ENCODE measurements at places on chromosomes 1 and 21.

GRCh38 chr1:39141925-39142324 is 62.6 kb upstream of the MACF1 start:
- no peak for DNase-seq

GRCh38 chr1:183032122-183032921 is 9.1 kb downstream of the LAMC1 start:
- peak; percentile 58 for DNase-seq

GRCh38 chr1:198168227-198168626 is 11.4 kb downstream of the NEK7 start:
- no peak for DNase-seq

GRCh38 chr1:226414098-226414698 is 6.3 kb upstream of the PARP1 start:
- no peak for DNase-seq

GRCh38 chr1:155882235-155882634 is 22.9 kb downstream of the SYT11 start:
- DNase-seq: no peak

DNA sequence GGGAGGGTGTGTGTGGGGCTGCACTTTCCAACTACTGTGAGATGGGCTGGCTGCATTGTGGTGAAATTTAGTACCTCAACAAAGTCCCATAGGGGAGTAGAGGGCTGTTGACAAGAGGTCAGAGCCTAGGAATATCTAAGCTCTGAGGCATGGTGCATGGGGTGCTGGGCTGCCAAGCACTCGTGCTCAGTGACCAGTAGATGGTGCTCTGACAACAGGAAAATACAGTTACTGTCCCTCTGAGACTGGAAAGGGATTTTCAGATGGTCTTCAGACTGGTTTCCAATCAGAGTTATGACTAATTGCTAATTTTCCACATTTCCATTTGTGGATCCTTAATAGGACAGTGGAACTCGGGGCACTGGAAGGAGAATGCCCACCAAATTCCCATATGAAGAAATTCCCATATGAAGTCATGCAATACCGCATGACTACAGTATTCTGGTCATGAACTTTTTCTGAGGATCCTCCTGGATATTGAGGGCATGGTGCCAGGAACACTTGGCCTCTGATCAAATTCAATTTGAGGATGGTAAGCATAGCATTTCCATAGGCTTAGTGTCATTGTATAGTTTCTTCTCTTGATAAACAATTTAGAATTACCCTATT is 4.1 kb upstream of the CACNA1E start:
- peak; percentile 67 for DNase-seq

- DNase-seq: no peak
Measured at GRCh38 chr1:172404121-172404520, 16.4 kb upstream of the C1orf105 start.

DNA sequence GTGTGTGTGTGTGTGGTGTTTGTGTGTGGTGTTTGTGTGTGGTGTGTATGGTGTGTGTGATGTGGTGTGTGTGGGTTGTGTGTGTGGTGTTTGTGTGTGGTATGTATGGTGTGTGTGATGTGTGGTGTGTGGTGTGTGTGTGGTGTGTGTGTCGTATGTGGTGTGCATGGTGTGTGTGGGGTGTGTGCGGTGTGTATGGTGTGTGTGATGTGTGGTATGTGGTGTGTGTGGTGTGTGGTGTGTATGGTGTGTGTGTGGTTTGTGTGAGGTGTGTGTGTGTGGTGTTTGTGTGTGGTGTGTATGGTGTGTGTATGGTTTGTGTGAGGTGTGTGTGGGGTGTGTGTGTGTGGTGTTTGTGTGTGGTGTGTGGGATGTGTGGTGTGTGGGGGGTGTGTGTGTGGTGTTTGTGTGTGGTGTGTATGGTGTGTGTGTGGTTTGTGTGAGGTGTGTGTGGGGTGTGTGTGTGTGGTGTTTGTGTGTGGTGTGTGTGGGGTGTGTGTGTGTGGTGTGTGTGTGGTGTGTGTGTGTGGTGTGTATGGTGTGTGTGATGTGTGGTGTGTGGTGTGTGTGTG is 106.2 kb upstream of the ADAR start:
- no peak for DNase-seq

DNA sequence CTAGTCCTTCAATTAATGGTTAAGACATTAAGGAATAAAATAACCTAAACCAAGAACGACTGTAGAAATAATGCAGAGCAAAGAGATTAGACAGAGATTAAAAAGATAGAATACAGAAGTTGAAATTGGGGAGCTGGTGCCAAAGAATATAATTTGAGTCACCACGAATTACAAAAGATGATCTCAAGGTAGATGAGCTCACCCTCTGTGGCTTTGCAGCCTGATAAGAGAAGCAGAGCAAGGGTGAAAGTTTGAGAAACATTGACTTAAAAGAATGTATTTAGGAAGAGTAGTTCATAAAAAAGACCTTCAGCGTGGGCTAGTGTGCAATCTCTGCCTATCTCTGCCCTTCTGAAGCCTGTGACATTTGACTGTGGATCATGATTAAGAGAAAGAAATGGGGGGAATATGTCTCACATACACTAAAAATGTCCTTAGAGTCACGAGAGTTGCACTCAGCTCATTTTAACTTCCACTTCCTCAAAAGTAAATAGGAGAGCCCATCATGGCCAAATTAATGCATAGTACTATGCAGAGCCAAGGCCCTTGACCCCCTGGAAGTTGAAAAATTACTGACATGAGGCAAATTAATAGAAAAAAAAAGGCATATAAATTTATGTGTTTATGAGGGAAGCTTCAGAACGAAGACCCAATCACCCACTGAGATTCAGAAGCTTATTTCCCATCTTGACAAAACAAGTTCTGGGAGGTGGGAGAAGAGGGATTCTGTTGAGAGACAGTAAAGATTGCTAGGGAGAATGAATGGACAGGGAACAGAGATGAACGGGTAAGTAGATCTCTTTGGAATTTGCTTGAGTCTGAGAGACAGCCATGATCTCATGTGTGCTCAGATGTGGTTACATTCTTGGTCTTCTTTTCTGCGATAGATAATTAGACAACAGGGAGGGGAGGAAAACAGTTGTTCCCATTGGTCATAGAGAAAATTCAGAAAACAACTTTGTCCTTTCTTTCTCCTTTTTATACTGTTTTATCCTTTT is 395.4 kb upstream of the LRRC7 start:
- DNase-seq: no peak

DNA sequence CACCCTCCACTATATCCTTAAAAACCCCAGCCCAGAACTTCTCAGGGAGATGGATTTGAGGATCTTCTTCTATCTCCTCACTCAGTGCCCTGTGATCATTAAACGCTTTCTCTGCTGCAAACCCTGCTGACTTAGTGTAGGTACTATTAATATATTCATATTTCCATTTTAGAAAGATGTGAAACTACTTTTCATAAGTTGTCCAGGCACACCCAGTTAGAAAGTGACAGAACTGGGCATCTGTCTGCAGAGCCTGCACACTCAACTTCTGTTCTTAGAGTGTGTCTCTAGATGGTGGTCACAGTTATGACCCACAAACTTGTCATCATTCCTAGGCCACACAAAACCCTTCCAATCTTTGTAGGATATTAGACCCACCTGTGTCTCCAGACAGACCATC is 55.0 kb downstream of the FCRL5 start:
- no peak for DNase-seq

DNA sequence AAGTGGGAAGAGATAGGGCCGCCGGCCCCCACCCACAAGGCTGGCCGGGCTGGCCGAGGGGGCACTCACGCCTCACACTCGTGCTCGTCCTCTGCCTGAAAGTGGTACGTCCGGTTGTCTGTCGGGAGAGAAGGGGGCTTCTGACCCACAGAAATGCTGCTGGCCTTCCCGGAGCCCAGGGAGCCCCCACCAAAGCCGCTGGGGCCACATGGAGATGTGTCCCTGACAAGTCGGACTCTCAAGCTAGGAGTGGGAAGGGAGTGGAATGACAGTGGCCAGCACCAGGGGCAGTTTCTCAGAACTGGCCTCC is 12.8 kb upstream of the TCEA3 start:
- no peak for DNase-seq

DNA sequence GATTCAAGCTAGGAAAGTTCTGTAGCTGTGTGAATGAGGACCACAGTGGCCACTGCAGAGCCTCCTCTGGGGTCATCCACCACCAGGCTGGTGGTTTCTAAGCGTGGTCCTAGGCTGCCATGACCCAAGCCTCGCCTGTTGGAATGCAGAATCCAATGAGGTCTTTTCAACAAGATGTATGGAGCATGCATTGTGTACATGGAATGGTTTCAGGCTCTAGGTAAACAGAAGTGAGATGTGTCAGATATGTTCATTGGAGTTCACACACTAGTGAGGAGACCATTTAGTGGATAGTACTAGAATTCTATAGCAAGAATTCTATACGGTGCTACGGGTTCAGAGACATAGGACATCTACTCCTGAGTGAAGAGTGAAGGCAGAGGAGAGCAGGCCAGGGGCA is 10.7 kb downstream of the RNU5D-1 start:
- DNase-seq: peak; percentile 42

DNA sequence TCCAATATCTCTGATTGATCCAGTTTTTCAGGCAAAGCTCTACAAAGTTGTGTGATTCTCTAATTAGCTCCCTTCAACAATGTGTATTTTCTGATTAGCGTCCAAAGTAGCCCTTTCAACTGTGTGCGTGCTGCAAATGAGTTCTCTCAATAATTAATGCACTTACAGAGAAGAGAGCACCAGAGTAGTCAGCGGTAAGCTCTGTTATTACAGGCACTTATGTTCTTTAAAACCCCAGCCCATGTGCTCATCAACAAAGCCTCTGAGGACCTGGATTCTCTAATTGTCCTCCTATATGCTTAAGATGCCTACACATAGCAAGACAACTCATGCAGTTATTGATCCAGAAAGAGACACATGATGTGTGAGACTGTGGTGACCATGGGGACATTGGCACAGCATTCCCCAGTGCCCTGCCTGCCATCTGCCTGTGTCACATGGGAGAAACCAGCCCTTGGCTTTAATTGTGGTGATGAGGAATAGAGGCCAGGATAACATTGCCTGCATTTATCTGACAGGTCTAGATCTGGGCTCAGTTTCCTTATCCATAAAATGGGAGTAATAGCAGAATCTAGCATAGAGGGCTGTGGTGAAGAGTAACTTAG is 151.7 kb downstream of the PCP4 start:
- no peak for DNase-seq

- no peak for DNase-seq
Measured at GRCh38 chr1:184673305-184673704, 81.4 kb downstream of the EDEM3 start.

- DNase-seq: no peak
Measured at GRCh38 chr1:79912813-79913212, 906.3 kb upstream of the ADGRL4 start.

GRCh38 chr1:111422546-111423391 is 4.8 kb downstream of the OVGP1 start:
- DNase-seq: no peak

DNA sequence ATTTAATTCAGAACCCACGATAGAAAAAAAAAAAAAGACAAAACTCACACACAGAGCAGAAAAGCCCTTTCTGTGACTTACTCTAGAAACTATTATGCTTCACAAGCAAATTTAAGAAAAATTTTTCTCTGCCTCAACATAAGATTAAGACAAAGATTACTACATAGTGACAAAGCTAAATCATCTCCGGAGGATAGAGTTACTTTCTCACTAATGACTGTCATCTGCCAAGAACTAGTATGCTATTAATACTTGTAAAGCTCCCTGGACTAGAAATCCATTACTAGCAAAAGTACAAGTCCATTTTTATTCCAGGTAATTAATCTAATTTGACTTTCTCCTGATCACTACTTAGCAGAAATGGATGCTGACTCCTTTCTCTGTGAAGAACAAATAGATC is 25.9 kb downstream of the GREM2 start:
- no peak for DNase-seq

- no peak for DNase-seq
Measured at GRCh38 chr1:100343897-100344296, 8.4 kb upstream of the CDC14A start.

GRCh38 chr1:231818337-231818736 is 191.7 kb downstream of the DISC1 start:
- DNase-seq: no peak

GRCh38 chr1:160489513-160490261 is 33.4 kb downstream of the SLAMF6 start:
- peak; percentile 14 for DNase-seq

- DNase-seq: no peak
Measured at GRCh38 chr1:160827418-160827817, 31.4 kb downstream of the LY9 start.

- DNase-seq: no peak
Measured at GRCh38 chr1:2166254-2166653, 28.3 kb downstream of the FAAP20 start.

- DNase-seq: peak; percentile 56
Measured at GRCh38 chr21:25939396-25939761, 204.6 kb downstream of the GABPA start.

DNA sequence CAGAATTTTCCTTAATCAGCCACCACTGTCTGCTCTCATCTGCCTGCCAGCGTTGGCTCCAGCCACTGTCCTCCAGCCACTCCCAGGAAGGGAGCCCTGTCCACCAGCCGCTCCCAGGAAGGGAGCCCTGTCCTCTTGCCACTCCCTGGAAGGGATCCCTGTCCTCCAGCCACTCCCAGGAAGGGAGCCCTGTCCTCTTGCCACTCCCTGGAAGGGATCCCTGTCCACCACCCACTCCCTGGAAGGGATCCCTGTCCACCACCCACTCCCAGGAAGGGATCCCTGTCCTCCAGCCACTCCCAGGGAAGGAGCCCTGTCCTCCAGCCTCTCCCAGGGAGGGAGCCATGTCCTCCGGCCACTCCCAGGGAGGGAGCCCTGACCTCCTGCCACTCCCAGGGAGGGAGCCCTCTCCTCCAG is 726.5 kb downstream of the PTPRU start:
- DNase-seq: no peak

DNA sequence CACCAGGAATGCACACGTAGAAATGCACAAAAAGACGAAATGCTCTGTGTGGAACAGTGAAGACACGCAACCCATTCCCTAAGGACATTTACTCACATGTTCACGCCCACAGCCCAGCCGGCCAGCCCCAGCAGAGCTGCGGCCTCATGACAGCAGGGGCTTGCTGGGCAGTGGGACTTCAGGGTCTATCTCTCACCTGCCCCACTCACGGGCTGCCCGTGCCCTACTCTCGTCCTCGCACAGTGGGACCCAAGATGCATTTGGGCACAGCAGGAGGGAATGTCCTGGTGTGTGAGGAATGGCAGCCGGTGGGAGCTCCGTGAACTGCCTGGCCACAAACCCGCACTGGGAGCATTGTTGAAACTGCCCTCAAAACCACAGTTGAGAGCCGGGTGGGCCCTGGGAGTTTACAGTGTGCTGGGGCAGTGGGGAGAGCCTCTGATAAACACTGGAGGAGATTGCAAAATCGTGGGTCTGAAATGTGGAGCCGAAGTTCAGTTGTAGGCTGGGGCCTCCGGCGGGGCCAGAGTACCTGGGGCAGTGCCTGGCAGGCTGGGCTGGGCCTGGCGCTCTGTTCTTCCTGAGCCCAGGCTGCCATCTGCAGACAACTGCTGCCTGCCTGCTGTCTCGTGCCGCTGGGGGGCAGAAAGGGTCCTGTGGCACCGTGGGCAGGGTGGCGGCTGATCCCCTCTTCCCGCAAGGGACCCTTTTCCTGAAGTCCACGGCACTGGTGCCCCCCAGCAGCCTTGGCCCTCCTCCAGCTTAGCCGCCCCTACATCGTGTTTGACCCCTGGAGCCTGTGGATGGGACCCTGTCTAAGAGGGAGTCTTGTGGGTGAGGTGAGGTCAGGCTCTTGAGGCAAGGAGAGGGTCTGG is 20.7 kb upstream of the POFUT2 start:
- no peak for DNase-seq

Measured in A673 (cell line).